ENCODE measurements at places on chromosomes 1 and 21.

GRCh38 chr1:3892748-3893147, 7.3 kb downstream of the C1orf174 start:
- DNase-seq: no peak

GRCh38 chr1:11485191-11485590, 6.2 kb downstream of the DISP3 start:
- DNase-seq: no peak

GRCh38 chr1:3415260-3416090, 39.0 kb upstream of the ARHGEF16 start:
- no peak for DNase-seq

DNA sequence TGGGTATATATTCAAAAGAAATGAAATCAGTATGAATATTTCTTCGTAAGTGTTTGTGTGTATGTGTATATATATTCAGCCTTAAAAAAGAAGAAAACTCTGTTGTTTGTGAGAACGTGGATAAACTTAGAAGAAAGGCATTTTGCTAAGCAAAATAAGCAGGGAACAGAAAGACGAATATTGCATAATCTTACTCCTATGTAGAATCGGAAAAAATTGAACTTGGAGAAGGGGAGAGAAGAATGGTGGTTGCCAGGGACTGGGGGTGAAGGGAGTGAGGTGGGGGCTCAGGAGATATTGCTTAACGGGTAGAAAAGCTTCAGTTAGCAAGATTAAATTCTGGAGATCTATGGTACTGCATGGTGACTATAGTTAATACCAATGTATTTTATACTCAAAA, 40.3 kb upstream of the NEK7 start:
- DNase-seq: no peak
